ENCODE measurements at places on chromosomes 2 and 18.

- DNase-seq, result no peak
Measured at GRCh38 chr2:236117861-236118269, 50.3 kb downstream of the GBX2 start.

DNA sequence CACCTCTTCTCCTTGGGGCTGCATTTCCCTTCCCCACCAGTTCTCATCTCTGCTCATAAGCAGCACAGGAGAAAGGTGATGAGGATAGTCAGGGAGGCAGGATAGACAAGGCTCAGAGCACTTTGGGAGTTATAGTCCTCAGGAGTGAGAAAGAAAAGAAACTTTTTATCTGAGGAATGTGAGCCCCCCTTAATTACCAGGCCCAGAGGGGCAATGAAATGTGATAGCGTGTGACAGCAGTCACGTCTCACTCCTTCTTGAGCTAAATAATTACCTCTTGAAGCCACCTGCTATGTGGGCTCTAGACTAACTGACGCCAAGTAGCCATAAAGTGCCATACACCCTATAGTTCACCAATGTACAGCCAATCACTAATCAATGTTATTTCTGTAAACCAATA, 105.8 kb downstream of the SPP2 start:
- no peak for DNase-seq

GRCh38 chr2:172859581-172860335, 124.1 kb downstream of the RAPGEF4 start:
- peak; percentile 42 for DNase-seq

- DNase-seq, result no peak
Measured at GRCh38 chr18:58400331-58400870, 228.5 kb downstream of the ALPK2 start.

DNA sequence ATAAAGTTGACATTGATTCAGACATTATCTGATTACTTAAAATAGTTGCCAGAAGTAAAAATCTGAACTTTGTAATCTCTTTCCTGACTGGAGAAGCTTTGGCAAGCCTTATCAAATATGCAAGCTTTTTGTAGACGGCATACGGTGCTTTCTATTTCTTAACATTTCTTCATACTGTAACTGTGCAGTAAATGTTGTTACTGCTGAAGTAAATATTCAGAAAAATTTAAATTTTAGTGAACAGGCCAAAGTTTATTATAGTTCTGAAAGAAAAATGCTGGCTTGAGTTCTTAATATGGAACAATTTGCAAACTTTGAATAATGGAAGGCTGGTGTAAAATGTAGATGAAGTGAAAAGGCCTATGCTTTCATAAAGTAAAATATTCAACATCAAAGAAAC, 1.8 kb downstream of the TTN start:
- DNase-seq, result no peak

DNA sequence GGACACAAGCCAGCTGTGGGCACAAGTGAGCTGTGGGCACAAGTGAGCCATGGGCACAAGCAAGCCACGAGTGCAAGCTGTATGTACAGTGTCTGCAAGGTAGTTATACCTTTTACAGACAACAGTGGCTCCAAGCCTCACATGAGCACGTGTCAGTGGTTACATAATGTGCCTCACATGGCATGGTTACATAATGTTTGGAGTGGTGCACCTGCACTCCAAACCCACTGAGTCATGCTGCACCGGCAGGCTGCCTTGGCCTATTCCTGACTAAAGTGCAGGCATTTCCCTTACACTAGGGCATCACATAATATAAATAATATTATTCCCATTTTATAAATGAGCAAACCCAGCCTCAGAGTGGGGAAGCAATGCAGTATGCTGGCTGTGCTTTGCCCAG, 62.6 kb downstream of the MARCO start:
- no peak for DNase-seq

- DNase-seq, result no peak
Measured at GRCh38 chr2:135825550-135826176, 11.3 kb downstream of the LCT start.

GRCh38 chr18:37385846-37386778, 179.5 kb downstream of the CELF4 start:
- DNase-seq, result peak; percentile 48

DNA sequence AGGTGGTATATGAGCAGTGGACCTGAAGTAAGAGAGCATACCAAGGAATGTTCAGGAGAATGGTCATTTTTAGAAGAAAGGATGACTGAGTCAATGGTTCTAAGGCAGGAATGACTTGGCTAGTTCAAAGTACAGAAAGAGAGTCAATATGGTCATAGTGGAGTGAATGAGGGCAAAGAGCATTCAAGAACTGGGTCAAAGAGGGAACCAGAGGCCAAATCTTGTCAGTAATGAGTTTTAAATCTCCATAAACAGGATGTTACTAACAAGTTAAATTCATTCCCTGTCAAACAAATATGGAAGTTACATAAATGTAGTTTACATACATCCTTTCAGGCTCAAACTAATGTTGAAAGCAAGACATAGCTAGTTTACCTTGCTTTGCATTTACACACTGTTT, 16.1 kb downstream of the CALCRL start:
- no peak for DNase-seq

GRCh38 chr2:74516650-74517049, 2.4 kb downstream of the TLX2 start:
- DNase-seq, result no peak

- DNase-seq, result no peak
Measured at GRCh38 chr2:223054193-223054781, 2.3 kb downstream of the KCNE4 start.

DNA sequence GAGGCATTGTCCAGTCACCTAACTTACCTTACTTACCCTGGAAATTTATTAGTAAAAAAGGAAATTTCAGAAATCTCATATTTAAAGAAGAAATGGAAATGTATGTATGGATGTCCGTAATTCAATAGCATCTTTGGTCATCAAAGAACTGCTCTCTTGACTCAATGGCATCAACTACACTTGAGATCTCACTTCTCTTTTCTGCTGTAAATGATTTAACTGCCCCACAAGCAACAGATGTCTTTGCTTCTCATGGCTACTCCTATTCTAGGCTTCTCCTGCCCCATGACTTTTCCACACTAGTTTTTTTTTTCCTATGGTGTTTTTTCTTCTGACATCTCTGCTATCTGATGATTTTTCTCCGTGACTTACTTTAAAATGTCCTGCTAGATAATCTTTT, 34.0 kb upstream of the ERMN start:
- no peak for DNase-seq

- no peak for DNase-seq
Measured at GRCh38 chr18:80188643-80189530, 58.4 kb downstream of the PARD6G start.

GRCh38 chr2:146305164-146305563, 1539.7 kb upstream of the ACVR2A start:
- no peak for DNase-seq

GRCh38 chr18:78069784-78070664, 820.4 kb downstream of the GALR1 start:
- DNase-seq, result peak; percentile 46

GRCh38 chr2:3585261-3586109, 9.4 kb upstream of the COLEC11 start:
- peak; percentile 81 for DNase-seq

GRCh38 chr2:159095813-159096212, 127.4 kb downstream of the TANC1 start:
- no peak for DNase-seq

DNA sequence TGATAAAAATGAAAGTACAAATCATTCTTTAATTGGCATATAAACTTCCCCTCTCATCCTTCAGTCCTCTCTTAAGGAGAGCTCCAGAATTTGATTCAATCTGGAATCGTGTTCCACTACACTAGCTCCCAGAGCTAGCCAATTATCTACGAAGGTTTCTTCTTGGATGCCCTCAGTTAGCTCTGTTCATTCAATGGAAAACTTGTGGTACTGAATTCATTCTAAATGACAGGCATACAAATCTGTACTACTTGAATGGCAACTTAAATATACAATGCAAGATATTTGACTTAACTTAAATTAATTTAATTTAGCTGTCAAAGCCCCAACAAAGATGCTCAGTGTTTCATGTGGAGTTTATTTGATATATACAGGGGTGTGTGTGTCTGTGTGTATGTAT, 1474.2 kb upstream of the CELF4 start:
- DNase-seq, result no peak

- DNase-seq, result no peak
Measured at GRCh38 chr2:59449274-59449673, 1104.2 kb downstream of the BCL11A start.

- DNase-seq, result no peak
Measured at GRCh38 chr2:132416723-132417395, at the start of gene GPR39. GPR39 (plus strand) TSS chr2:132416805.

GRCh38 chr2:67560771-67561456, 163.8 kb downstream of the ETAA1 start:
- DNase-seq, result no peak

DNA sequence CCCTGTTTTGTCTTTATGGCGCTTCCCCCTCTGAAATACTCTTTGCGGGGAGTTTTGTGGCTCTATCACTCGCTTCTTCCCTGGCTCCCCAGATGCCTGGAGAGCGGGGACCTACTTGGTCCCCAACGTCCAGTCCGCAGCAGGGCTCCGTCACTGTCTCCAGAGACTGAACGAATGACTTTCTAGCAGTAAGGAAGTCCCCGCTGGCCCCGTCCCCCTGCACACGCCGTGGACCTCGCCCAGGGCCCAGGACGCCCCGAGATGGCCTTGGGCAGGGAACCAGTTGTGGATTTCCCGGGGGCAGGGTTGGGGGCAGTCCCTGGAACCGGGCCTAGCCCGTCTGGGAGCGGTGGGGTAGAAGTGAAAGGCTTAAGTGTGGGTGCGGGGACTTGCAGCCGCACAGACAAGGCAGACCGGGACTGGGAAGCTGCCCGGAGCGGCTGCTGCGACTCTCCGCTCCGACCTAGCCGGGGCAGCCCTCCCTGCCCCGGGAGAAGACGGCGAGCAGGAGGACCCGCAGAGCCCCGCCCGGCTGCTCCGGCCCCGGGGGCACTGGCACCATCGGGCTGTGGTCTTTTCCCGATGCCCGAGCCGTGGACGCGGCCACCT, 821 bp upstream of the EPHA4 start:
- DNase-seq, result no peak

Measured in COR-L47 (cell line).